ENCODE measurements at places on chromosomes 6 and 20. TPM values are rescaled to one million over a fixed set of nuclear protein-coding genes. Genes with fewer than 3 reads are reported as not detected.

The OR2B6 gene
- not detected for total RNA-seq

DNA sequence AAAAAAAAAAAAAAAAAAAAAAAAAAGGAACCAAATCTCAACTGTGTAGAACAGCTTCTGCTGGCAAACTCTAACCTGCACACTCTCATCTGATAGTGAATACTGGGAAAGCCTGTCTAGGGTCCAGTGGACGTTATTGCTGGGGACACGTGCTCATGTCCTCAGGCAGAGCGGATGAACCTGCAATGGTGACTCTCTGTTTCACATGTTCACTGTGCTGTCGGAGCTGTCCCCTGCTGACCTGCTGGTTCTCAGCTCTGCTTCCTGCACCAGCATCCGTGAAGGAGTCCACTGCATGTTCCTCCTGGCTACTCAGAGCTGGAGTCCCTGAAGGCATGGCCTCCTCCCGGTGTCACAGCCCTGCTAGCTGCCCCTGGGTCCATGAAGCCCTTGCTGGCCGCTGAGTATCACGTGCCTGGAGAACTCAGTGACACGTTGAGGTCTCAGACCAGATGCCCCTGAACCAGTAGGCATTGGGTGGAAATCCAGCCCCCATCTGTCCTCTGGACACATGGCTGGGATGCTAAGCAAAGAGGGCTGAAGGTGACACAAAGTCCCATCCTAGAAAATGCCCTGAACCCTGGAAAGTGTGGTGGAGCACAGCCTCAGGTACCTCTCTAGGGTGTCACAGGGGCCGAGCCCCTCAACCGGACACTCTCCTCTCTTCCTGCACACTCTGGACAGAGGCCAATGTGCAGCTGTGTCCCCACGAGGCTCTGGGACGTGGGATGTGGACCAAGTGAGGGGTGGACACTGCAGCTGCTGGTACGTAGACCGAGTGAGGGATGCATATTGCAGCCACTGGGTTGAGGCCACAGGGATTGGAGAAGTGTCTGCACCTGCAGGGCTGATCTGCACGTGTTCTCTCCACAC, 54.9 kb upstream of the FRMD1 start:
- no peak for DNase-seq

The IL17F gene
- 56.3 TPM for total RNA-seq

DNA sequence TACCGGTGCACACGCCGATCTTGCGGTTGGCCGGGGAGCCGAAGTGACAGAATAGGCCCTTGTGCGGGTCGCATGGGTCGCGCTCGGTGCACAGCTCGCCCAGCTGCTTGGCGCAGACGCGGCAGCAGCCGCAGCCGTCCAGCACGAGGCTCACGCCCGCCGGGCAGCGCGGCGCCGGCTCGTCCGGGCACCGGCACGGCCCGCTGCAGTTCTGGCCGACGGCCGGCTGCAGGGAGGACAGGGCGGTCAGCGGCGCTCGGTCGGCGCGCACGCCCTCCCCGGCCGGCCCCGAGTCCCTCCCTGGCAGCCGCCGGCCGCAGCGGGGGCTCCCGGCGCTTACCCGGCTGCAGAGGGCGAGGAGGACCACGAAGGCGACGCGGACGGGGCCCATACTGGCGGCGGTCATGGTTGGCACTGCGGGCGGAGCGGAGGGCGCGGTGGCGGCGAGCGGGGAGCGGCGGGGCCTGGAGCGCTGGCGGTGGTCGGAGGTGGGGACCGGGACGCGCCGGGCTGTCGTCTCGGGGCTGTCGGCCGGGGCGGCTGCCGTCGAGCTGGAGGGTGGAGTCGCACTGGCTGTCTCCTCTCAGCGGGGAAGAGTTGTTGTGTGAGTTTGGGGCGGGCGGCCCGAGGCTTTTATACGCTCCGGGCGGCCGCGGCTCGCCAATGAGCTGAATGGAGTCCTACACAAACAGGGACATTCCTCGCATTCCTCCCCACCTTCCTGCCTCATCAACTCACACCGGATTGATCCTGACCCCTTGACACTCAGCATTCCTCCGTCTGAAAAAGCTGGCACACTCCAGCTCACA, at the start of gene CCN2:
CCN2 (minus strand) TSS at position 606 of the 809 bp plus-strand sequence; CDS start at position 406, 200 bp downstream.
- no peak for DNase-seq

The RAET1L gene
- not detected for total RNA-seq

DNA sequence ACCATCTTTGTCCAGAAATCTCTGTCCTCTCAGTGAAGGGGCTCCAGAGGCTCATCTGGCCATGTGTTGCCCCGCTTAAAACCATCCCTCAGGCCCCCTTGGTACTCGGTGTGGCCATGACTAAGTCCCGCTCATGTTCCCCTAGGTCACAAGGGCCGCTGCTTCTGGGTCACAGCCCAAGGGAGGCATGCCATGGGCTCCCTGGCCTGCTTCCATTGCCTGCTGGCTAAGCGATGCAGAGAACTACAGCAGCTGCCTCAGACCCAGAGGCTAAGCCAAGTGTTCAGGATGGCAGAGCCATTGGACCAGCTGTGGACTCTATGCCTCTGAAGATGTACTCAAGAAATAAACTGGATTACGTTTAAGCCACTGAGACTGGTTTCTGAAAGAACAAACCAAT, 95.5 kb downstream of the ZFP64 start:
- no peak for DNase-seq

The BPIFB4 gene
- not detected for total RNA-seq
